ENCODE measurements at places on chromosomes 6 and 20.
A peak's percentile ranks its signal among the peaks of the same experiment; 100 is the strongest.

DNA sequence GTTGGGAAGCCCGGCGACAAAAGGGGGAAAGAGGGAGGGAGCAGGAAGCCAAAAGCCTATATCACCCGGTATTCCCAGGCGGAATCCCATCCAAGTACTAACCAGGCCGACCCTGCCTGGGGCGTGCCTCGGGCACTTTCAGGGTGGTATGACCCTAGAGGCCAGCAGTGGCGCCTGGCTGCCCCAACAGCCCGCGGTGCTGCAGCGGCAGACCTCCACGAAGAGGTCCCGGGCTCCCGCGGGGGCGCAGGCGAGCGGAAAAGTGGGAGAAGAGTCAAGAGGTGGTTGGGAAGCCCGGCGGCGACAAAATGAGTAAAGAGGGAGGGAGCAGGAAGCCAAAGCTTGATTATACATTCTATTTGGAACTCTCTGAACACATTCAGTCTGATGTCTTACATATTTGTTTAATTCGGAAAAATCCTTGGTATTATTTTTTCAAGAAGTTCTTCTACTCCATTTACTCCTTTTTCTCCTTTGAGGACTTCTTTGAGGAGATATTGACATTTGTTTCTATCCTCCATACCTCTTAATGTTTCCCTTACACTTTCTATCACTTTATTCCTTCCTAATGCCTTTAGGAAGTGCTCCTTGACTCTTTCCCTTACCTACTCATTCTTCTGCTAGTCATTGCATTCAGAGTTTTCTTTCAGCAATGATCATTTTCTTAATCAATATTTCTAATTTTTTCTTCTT, 11.5 kb downstream of the TREML4 start:
- no peak for DNase-seq

DNA sequence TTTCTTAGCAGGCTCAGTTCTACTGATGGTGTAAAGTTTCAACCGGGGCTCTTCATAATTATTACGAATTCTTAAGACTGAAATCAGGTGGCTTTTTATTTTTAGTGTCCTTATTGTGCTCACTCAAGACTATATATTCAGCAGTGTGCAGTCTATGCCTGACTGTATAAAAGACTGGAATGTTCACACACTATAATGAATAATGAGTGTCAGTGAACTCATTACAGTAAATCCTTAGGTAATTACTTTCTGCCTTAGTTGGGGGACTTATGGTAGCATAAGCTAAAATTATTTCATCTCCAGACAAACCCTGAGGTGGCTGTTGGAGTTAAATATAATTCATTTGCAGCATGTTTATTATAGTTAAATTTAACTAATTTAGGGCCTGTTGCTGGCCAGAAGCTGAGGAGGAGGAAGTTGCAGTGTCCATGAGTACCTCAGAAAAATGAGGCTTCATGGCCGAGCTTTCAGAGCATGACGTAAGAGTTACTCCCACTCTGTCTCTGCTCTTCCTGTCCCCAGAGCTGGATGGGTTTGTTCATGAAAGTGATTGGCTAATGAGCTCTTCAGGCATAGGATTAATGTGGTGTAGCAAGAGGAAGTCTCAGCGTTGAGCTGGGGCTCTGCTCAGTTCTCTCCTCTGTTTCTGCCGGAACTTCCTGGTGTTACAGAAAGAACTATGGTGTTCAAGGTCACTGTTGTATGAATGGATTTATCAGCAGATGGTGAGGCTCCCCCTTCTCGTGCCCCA, 335.7 kb downstream of the NRN1 start:
- DNase-seq, result peak; percentile 56

GRCh38 chr6:76885861-76886301, 577.4 kb downstream of the HTR1B start:
- DNase-seq, result no peak

- no peak for DNase-seq
These were observed 279.7 kb downstream of the CDC5L start for GRCh38 chr6:44667226-44667625.

GRCh38 chr6:132725471-132725870, 11.6 kb upstream of the VNN1 start:
- no peak for DNase-seq

DNA sequence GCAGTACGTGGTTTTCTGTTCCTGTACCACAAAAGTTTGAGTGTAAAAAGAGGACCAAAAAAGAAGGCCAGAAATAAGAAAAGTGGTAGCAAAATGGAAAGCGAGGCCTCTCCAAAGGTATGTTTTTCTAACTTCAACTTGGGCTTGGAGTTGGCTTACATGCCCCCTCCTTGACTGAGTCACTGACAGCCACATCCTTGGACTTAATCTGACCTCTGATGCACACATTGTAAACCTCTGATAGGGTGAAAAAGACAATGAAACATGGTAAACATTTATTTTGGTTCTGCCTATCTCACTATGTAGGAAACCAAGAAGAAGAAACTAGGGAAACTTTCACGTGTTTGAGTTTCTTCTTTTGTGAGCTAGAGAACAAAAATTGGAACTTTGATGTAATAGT, 503.2 kb upstream of the ID4 start:
- no peak for DNase-seq

GRCh38 chr6:75611702-75612375, 10.2 kb downstream of the SENP6 start:
- DNase-seq, result no peak

GRCh38 chr6:29255530-29255929, 46.0 kb upstream of the OR14J1 start:
- DNase-seq, result no peak

DNA sequence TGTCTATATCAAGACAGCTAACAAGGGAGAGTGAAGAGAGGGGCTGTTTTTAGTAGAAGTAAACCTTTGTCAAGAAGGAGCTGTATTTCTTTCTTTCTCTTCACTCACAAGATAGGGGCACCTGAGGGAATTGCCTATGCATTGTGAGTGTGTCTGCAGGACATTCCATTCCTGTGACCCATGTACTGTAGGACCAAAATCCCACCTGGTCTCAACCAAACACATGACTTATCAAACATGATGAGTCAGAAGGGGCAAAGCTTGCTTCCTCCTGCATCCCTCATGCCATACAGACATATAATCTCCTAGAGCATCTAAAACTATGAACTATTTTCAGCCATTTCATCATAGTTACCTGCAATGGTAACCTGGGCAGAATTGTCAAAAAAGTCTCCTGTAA, 21.8 kb downstream of the PKHD1 start:
- DNase-seq, result no peak

DNA sequence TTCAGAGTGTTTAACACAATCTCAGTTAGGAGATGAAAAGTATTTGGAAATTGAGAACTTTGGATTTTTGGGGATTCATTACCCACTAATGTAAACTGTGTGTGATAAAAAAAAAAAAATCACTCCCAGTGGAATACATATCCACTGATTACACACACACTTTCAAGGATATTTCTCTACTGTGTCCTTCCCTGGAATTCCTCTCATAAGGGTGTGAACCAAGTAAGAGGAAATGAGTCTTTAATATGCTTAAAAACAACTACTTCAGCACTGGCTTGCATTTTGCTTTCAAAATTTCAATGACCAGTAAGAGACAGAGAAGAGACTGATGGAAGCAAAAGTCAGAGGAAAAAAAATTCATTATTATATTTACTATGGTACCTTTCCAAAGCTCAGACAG, 24.5 kb upstream of the MYCT1 start:
- no peak for DNase-seq

DNA sequence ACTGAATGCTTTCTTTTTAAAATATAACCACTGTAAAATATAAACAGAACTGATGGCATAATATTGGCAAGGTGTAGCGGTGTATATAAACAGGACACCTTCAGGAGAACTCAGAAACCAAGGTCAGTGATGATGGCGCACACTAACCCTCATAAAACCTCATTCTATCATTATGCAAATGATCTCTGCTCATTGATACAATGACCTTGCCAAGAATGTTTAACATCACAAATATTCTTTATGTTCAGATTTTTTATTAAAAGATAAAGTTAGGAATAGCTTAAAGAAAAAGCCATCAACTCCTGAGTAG, 48.6 kb upstream of the DST start:
- no peak for DNase-seq

GRCh38 chr6:142544199-142544838, 242.5 kb downstream of the ADGRG6 start:
- no peak for DNase-seq

GRCh38 chr6:167975458-167975857, 22.0 kb upstream of the KIF25 start:
- no peak for DNase-seq

- no peak for DNase-seq
These were observed 161.3 kb downstream of the PHACTR3 start for GRCh38 chr20:59765599-59766177.

DNA sequence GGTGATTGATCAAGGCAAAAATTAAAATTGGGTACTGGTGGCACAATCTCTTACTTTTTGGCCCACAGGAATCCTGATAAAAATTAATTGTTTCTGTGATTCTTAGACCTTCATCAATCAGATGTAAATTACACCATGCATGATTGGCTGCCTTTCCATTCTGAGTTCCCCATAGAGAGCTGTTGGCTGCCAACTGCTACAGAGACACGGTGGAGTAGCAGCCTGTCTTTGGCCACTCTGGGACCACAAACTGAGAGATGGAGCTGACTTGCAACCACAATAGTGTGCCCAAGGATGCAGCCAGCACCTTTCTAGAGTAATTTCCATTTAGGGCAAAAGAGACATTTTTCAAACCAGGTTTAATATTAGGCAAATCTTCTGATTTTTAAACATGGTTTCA, 274.3 kb upstream of the MMS22L start:
- DNase-seq, result no peak

DNA sequence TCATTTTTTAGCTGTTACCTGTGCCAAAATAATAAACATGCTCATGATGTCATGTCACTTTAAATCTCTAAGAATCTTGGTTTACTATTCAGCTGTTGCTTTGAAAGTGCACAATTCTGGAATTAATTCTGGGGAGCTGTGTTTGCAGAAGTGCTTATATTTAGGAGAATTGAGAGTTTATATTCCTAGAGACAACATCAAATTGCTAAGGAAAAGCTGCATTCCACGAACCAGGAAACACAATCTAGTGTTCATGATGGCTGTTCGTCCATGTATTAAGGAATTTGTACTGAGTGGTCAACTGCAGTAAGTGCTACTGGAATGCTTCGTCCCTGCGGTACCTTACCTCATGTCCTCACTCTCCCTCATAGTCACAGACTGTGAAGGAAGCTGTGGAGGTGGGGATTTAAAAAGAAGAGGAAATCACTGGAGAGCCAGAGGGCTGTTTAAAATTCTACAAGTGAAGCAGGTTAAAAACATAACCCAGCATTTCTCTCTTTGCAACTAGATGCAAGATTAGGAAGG, 161.0 kb downstream of the TRMT11 start:
- no peak for DNase-seq

Measured in GM20000 (cell line).